ENCODE measurements at places on chromosomes 16 and 17.

DNA sequence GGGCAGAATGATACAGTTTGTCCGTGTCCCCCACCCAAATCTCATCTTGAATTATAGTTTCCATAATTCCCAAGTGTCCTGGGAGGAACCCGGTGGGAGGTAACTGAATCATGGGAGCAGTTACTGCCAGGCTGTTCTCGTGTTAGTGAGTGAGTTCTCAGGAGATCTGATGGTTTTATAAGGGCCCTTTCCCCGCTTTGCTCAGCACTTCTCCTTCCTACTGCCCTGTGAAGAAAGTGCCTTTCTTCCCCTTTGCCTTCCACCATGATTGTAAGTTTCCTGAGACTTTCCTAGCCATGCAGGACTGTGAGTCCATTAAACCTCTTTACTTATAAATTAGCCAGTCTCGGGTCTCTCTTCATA lies 28.9 kb upstream of the SEC14L1 start:
- H3K27me3 ChIP-seq, result no peaks in the 10 kb centered on the region
- no peak overlapping the region for H3K27ac ChIP-seq
- H3K36me3 ChIP-seq, result no peaks in the 10 kb centered on the region
- no peak overlapping the region for H3K4me3 ChIP-seq
- H3K4me1 ChIP-seq, result peaks cover 20% of the 10 kb centered on the region

GRCh38 chr17:48510761-48511604 lies 19.8 kb downstream of the HOXB1 start:
- no peak overlapping the region for H3K27ac ChIP-seq
- peaks cover 42% of the 10 kb centered on the region for H3K4me1 ChIP-seq
- no peaks in the 10 kb centered on the region for H3K27me3 ChIP-seq
- DNase-seq, result no peak
- H3K36me3 ChIP-seq, result no peaks in the 10 kb centered on the region

- H3K4me1 ChIP-seq, result peaks cover 4% of the 10 kb centered on the region
- H3K27me3 ChIP-seq, result peaks cover 6% of the 10 kb centered on the region
- H3K27ac ChIP-seq, result no peak overlapping the region
- H3K4me3 ChIP-seq, result no peak overlapping the region
- no peak for DNase-seq
Observed at GRCh38 chr17:17401271-17401781, 75.5 kb upstream of the MED9 start.

DNA sequence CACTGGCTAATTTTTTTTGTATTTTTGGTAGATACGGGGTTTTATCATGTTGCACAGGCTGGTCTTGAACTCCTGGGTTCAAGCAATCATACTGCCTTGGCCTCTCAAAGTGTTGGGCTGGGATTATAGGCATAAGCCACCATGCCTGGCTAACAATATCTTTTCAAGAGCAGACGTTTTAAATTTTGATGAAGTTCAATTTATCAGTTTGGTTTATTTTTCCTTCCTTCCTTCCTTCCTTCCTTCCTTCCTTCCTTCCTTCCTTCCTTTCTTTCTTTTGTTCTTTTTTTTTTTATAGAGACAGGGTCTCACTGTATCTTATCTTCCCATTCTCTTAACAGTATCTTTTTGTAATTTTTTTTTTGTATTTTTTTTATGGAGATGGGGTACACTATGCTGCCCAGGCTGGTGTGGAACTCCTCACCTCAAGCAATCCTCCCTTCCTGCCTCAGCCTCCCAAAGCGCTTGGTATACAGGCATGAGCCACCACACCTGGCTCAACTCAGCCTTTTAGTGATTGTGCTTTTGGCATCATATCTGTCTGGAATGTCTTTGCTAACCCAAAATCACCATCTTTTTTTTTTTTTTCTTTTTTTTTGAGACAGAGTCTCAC lies 13.6 kb upstream of the GIP start:
- no peak overlapping the region for H3K27ac ChIP-seq
- DNase-seq, result no peak
- no peak overlapping the region for H3K4me3 ChIP-seq
- H3K36me3 ChIP-seq, result no peaks in the 10 kb centered on the region
- H3K27me3 ChIP-seq, result no peaks in the 10 kb centered on the region

GRCh38 chr16:75086281-75086680 lies 30.3 kb downstream of the LDHD start:
- no peaks in the 10 kb centered on the region for H3K27me3 ChIP-seq
- DNase-seq, result no peak
- H3K36me3 ChIP-seq, result peaks cover 2% of the 10 kb centered on the region
- H3K4me1 ChIP-seq, result peaks cover 39% of the 10 kb centered on the region

- no peaks in the 10 kb centered on the region for H3K36me3 ChIP-seq
- no peaks in the 10 kb centered on the region for H3K4me1 ChIP-seq
Observed at GRCh38 chr16:27980919-27981700, 82.4 kb downstream of the GSG1L start.

- peak overlapping the region; percentile 98 for H3K4me3 ChIP-seq
- H3K27me3 ChIP-seq, result no peaks in the 10 kb centered on the region
- H3K4me1 ChIP-seq, result peaks cover 37% of the 10 kb centered on the region
- peaks cover 40% of the 10 kb centered on the region for H3K36me3 ChIP-seq
Observed at GRCh38 chr17:7575481-7575883, 4.0 kb upstream of the CD68 start.

- no peak overlapping the region for H3K27ac ChIP-seq
- DNase-seq, result no peak
- no peaks in the 10 kb centered on the region for H3K27me3 ChIP-seq
- H3K4me1 ChIP-seq, result peaks cover 8% of the 10 kb centered on the region
- H3K36me3 ChIP-seq, result peaks cover 9% of the 10 kb centered on the region
Observed at GRCh38 chr17:37512442-37513068, 22.9 kb downstream of the DUSP14 start.

Measured in mesothelial cell of epicardium (in vitro differentiated cells).